Left colon (tissue), 2 donors: ENCODE measurements at places on chromosomes 4 and X. TPM values are rescaled to one million over a fixed set of nuclear protein-coding genes. Genes with fewer than 3 reads are reported as not detected.

GLRA2 gene
- 1.0 TPM for total RNA-seq

FOXR2 gene
- total RNA-seq: not detected

DNA sequence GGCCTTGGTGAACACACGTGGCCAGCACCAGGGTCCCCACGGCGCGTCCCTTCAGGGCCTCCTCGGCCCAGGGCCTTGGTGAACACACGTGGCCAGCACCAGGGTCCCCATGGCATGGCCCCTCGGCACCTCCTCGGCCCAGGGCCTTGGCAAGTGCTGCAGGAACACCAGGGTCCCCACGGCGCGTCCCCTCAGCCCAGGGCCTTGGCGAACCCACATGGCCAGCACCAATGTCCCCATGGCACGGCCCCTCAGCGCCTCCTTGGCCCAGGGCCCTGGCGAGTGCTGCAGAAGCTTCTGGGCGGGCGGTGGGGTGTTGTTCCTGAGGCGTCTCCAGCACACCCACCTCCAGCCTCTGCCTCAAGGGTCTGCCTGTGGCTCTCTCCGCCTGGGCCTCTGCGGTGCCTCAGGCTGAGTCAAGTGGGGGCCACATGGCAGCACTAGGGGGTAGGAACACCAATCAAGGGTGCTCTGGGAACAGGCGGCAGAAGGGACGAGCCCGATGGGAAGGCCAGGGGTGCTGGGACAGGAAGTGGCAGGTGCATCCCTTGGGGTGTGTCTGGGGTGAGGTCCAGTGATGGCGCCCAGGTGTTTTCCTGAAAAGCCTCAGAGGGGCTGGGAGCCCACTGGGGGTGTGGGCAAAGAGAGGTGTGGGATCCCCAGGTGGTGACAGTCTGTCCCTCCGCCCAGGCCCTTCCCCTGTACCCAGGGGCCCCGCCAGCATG is 41.8 kb upstream of the CPLX1 start:
- DNase-seq: no peak

DNA sequence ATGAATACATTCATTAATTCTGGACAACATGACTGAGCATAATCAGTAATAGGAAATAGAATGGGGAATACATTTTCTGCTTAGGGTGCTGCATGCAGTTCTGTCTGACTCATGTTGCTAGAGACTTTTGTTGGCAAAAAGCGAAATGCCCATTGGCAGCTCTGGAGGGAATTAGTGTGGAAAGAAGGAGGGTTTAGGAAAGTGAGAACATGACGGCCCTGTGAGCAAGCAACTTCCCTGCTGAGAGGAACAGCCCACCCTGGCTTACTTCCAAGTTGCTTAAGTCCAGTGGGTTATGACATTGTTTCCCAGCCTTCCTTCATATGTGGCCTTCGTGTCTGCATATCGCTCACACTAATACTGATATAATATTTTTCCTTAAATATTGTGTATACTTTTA is 13.8 kb downstream of the MAD2L1 start:
- peak; percentile 18 for DNase-seq

GRCh38 chr4:123843137-123843536 is 446.5 kb downstream of the SPRY1 start:
- DNase-seq: no peak

DNA sequence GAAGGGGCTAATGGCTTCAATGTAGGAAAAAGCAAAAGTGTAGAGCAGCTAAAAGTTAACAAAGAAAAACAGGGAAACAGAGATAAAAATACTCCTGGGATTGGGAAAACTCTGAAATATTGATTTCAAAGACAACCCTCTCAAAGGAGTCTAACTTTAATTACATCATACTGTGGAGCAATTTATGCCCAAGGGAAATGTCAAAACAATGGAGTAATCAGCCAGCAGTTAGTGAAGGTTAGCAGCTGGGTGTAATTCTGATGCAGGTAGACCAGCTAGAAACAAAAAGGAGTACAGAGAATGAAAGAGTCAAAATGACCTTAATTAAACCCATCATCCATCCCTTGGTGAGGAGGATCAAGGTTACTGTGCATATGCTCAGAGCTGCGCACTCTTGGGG is 169.0 kb downstream of the ADAM29 start:
- no peak for DNase-seq
